ELR (cell line): ENCODE measurements at places on chromosomes 4 and X.

DNA sequence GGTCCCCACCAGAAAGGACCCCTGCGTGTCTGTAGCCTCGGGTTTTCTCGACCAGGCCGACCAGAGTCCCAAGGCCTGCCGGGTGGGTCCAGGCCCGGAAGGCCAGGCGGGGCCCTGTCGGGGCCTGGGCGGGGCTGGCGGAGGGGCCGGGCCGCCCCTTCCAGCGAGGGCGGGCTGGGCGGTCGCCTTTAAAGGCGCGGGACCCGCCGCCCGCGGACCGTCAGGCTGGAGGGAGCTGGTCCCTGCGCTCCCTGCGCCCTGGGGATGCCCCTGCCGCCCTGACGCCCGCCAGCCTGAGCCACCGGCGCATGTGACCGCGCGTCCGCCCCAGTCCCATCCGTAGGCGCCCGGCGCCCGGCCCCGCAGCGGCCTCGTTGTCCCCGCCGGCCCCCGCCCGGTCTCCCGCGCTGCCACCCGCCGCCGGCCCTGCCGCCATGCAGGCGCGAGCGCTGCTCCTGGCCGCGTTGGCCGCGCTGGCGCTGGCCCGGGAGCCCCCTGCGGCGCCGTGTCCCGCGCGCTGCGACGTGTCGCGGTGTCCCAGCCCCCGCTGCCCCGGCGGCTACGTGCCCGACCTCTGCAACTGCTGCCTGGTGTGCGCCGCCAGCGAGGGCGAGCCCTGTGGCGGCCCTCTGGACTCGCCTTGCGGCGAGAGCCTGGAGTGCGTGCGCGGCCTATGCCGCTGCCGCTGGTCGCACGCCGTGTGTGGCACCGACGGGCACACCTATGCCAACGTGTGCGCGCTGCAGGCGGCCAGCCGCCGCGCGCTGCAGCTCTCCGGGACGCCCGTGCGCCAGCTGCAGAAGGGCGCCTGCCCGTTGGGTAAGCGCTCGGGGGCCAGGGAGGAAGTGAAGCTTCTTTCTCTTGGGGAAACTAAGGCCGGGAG, at the start of gene HTRA3:
TSS of gene HTRA3 (plus strand) at position 220 of the 883 bp plus-strand sequence. CDS start at position 435, 215 bp downstream.
- peak; percentile 44 for DNase-seq

- DNase-seq, result no peak
Observed at GRCh38 chr4:128521156-128521555, 233.5 kb upstream of the PGRMC2 start.

GRCh38 chr4:128349921-128350320, 62.3 kb upstream of the PGRMC2 start:
- peak; percentile 91 for DNase-seq

DNA sequence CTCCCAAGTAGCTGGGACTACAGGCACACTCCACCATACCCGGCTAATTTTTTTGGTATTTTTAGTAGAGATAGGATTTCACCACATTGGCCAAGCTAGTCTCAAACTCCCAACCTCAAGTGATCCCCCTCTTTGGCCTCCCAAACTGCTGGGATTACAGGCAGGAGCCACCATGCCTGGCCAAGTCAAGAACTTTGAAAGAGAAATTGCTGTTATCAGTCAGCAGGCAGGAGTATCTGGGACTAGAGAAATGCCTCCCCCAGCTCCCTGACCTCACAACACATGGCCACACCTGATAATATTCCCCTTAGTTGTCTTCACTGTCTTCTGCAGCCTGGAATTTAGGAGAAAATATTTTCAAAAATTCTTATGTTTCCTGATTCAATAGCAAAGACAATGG, 7.4 kb downstream of the TXK start:
- DNase-seq, result no peak

- DNase-seq, result no peak
Observed at GRCh38 chr4:155935389-155935986, 18.2 kb downstream of the CTSO start.

- peak; percentile 50 for DNase-seq
Observed at GRCh38 chr4:54658252-54659093, 716 bp downstream of the KIT start.

DNA sequence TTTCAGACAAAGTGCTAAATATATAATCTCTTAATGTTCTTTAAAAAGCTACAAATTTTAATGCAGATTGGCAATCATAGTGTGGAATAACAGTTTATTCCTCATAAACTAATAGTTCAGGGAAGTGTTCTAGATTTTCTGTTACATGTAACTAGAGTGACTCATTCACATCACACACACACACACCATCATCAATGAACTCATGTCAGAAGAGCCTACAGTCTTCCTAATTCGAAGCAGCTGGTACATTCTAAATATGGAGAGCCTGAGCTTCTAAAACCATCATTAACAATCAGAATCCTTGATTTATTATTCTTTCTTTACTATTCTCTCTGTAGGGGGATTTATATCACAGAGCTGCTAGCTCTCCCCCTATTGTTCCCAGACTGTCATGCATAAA, 49.6 kb downstream of the DKK2 start:
- DNase-seq, result peak; percentile 32

DNA sequence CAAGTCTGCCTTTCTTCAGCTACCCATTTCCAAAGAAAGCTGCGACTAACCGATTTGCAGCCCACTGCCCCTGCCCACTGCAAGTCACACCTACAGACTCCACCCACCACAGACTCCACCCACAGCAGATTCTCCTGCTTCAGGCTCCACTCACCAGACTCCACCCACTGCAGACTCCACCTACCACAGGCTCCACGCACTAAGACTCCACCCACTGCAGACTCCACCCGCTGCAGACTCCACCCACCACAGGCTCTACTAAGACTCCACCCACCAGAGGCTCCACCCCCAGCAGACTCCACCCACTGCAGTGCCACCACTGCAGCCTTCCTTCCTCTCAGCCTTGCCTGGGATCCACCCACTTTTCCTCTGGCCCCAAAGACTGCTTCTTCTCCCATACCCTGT, 41.3 kb downstream of the ABLIM2 start:
- peak; percentile 51 for DNase-seq

DNA sequence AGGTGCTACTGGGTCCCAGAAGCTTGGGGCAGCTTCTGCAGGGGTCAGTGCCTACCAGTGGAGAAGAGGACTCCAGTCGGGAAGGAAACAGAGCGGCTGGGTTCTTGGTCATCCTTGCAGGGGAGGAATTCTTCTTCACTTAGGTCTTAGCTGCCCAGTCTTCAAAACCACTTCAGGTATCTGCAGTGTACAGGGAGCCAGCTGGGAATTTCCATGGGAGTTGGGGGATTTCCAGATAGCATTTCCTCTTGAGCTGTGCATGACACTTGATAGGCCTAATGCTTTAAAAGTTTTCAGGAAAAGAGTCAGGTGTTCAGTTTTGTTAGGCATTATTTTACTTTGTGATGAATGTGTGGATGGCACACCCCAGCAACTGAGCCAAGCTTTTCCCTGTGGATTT, 58.1 kb upstream of the ENPP6 start:
- no peak for DNase-seq

- no peak for DNase-seq
Observed at GRCh38 chr4:67436742-67437141, 108.6 kb downstream of the CENPC start.

GRCh38 chr4:111630705-111631104, 514.5 kb upstream of the FAM241A start:
- DNase-seq, result peak; percentile 66
